ENCODE measurements at places on chromosomes 7 and 10.

- peak; percentile 18 for DNase-seq
Measured at GRCh38 chr7:70154521-70155180, 556.4 kb downstream of the AUTS2 start.

- DNase-seq, result no peak
Measured at GRCh38 chr10:119650062-119650461, 1.1 kb upstream of the BAG3 start.

- DNase-seq, result no peak
Measured at GRCh38 chr7:70638158-70639107, 493.5 kb upstream of the GALNT17 start.

DNA sequence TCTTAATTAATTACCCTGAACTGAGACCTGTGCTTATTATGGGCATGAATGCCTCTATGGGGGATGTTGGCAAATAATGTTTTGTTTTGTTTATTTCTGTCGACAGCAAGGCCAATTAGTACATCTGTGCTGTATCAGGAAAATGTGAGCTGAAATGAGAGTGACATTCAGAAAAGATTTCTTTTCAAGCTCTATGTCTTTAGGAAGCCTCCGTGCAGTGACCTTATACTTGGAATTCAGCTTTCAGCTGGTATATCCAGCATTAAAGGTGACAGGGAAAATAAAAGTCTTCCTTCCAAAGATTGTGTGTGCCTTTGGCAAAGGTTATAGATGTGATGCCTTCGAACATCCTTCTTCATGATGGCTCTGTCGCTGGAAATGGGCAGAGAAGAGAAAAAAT is 1061.1 kb downstream of the SORCS3 start:
- no peak for DNase-seq

DNA sequence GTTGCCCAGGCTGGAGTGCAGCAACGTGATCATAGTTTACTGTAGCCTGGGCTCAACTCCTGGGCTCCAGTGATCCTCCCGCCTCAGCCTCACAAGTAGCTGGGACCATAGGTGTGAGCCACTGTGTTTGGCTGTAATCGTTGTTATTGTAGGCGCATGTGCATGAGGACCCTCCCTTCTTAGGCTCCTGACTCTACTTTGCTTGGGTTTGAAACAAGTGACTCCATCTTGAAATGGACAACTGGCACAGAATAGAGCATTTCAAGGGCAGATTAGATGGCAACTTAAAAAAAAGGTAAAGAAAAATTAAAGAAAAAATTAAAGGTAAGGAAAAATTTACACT is 15.4 kb upstream of the GIMAP8 start:
- no peak for DNase-seq

GRCh38 chr7:102897856-102898531 is 14.8 kb upstream of the LRRC17 start:
- no peak for DNase-seq

- DNase-seq, result peak; percentile 56
Measured at GRCh38 chr7:151315038-151315655, 26.5 kb upstream of the NUB1 start.

- DNase-seq, result peak; percentile 99
Measured at GRCh38 chr10:126459878-126460481, 71.7 kb upstream of the ADAM12 start.

- no peak for DNase-seq
Measured at GRCh38 chr7:5248201-5248885, 34.4 kb upstream of the SLC29A4 start.

DNA sequence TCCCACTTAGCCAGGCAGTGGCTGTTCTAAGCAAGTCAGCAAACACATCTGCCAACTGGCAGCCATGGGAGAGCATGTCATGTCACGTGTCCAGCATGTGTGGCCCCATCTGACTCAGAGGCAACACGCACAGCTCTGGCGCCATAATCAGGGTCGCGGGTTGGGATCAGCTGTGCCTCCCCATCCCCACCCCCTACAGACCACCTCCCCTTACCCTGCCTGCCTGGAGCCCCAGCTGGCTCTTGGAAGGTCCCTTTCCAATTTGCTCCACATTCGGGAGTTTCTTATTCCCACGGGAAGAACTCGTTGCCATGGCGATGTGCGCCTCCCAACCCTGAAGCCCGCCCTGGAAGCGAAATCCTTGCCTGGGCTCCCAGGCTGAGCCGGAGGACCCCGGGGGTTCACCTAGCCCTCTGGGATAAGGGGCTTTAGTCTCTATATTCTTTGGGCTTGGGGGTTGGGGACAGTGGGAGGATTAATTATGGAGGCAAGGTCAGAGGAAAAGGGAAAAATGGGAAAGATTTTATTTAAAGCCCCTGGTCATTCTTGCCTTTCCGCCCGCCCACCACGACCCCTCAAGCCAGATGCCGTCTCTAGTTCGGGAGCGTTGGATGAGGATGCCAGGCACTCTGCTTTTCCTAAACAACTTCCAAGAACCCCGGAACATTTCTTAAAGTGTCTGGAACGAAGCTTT is 283.7 kb downstream of the ZEB1 start:
- DNase-seq, result peak; percentile 76

- DNase-seq, result peak; percentile 53
Measured at GRCh38 chr10:70376436-70377378, 5.7 kb downstream of the LRRC20 start.

GRCh38 chr7:20839196-20839735 is 52.6 kb upstream of the SP8 start:
- no peak for DNase-seq

DNA sequence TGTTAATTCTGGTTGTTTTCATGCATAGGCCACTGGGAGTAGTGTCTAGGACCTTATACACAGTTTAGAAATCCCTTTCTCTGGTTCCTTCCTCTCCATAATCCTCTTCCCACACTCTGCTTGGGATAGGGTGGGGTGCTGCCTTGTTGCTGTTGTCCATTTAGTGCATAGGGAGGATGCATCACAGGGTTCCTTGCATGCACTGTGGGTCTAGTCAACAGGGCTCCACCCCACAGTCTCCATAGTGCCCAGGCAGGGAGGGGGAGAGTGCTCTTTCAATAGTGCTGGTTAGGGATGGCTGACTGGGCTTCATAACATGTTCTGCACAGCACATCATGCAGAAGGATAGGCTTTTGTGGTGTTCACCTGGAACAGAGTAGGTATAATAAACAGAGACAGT is 81.1 kb downstream of the ARHGAP12 start:
- no peak for DNase-seq

DNA sequence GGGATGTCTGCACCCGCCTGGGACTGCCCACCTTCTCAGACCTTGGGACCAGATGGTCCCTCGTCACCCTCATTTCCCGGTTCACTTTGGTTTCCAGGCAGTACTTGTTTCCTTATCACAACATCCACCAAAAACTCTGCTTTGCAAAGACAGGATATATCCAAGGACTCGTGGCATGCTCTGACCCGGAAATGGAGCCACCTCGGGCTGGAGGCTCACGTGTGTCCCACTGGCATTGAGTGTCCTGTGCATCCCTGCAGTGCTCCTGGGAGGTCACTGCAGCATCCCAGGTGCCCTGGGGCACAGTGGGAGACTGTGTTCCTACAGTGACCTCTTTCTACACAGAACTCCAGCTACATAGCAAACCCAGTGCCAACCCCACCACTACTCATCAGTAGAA is 611.9 kb upstream of the FOXK1 start:
- DNase-seq, result no peak

DNA sequence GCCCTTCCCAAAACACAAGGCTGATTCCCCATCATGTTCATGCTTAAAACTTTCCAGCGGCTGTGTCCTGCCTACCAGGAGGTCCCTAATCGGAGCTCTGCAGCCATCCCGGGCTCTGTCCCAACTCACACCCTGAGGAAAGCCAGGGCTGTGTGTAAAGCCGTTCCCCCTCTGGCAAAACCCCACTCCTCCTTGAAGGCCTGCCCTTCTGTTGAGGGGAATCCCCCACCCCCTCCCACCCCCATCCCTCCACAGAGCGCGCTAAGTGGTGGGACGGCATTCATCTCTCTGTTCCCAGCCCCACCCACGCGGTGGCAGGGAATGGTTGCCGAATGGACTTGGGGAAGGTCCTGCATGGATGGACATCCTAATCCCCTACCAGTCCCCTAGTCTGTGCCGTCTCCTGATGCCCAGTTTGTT is 667 bp upstream of the TMEM120A start:
- DNase-seq, result no peak

DNA sequence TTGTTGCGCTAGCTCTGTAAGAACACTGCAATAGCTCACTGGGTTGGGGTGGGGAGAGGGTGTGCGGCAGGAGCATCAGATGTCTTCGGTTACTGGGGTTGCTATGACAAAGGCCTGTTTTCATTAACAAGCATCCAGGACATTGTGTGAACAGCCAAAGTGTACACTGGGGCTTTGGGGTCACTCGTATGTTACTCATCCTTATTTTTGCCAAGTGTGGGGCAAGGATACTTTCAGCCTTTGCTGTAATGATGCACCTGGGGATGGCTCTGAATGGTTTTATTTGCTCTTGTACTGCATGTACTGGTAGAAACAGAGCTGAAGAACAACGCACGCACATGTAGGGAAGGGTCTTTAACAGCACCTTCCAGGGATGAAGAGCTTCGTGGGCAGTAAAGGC is 73.0 kb upstream of the AFAP1L2 start:
- no peak for DNase-seq

- DNase-seq, result no peak
Measured at GRCh38 chr7:128941946-128942526, 4.3 kb downstream of the IRF5 start.

DNA sequence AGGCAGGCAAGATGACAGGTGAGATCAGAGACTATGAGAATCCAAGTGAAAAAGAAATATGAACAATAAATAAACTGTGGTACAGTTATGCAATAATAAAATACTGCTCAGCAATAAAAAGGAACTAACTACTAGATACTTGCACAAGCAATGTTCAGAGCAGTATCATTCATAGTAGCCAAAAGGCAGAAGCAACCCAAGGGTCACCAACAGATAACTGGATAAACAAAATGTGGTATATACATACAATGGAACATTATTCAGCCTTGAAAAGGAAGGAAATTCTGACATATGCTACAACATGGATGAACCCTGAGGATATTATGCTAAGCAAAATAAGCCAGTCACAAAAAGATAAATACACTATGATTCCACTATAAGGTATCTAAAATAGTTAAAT is 76.9 kb upstream of the KCNIP2 start:
- DNase-seq, result no peak

GRCh38 chr10:76902949-76903348 is 734.7 kb downstream of the KCNMA1 start:
- peak; percentile 25 for DNase-seq

GRCh38 chr10:110762109-110762848 is 109.4 kb upstream of the PDCD4 start:
- DNase-seq, result no peak

- no peak for DNase-seq
Measured at GRCh38 chr7:129903935-129904334, 48.8 kb downstream of the UBE2H start.

- no peak for DNase-seq
Measured at GRCh38 chr7:91165846-91166230, 98.4 kb upstream of the FZD1 start.

DNA sequence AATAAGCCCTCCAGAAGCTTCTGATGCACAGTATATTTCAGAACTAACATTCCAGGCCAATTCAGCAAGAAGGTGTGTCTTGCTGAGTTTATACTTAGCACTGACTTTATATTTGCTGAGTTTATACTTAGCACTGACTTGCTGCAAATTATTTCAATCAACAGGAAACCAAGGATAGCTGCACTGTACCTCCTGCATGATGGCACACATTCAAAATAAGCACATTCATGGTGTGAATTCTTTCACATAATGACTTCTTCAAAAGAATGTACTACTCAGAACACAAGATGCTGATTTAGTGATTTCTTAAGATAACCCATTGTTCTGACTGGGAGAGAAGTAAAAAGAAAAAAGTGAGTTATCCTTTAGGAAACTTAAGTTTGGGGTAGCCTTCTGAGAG is 52.0 kb downstream of the JAZF1 start:
- DNase-seq, result peak; percentile 85

DNA sequence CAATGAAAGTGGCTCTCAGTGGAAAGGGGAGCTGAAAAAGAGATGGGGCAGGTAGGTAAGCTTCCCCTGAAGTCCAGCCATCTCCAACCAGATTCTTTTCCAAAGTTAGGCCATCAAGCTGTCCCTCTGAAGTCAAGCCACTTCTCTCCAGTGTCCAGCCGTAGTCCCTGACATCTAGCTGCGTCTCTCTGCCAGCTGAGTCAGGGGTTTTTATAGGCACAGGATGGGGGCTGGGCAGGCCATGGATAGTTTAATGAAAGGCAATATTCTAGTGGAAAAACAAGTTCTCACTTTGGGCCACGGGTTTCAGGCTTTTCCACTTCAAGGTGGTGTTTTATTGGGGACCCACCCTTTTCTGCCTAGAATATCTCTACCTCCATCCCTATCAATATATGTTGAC is 36.8 kb downstream of the AVL9 start:
- no peak for DNase-seq

GRCh38 chr10:1049425-1049958 is 573 bp upstream of the IDI1 start:
- no peak for DNase-seq

DNA sequence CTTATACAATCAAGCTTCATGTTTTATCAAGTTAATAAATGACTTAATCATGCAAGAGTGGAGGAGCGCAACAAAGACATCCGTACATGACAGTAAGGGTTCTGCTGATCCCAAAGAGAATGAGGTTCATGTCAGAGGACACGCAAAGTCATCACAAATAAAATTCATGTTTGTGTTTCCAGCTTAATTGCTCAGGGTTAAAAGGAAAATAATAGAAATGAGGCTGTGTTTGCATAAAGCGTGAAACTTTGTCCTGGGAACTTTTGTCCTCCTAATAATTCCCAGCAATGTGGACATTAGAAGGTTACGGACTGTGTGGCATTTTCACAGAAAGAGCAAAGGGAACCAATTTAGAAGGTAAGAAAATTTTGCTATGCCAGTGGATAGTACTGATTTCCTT is 237.3 kb downstream of the INHBA start:
- no peak for DNase-seq

DNA sequence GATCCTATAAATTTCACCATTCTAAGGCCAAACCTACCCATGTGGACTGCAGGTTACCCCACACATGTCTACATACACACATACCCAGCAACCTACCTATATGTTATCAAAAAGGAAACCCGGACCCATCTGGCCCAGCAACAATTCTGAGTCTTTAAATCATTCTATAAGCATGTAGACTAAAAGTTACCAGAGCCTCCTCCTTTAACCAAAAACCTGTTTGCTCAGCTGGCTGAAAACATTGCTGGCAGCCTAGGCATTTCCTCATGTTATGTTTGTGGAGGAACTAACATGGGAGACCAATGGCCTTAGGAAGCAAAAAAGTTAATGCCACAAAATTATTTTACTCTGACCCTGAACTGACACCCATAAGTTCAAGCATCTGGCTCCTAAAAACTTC is 5.3 kb upstream of the ADCK2 start:
- peak; percentile 16 for DNase-seq

DNA sequence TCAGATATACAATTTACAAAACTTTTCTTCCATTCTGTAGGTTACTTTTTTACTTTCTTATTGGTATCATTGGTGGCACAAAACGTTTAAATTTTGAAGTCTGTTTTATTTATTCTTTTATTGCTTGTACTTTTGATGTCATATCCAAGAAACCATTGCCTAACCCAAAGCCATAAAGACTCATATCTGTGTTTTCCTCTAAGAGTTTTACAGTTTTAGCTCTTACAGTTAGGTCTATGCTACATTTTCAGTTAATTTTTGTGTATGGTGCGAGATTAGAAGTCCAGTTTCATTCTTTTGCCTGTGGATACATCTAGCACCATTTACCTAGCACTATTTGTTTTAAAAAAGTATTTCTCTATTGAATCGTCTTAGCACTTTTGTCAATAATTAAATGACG is 53.7 kb downstream of the BLNK start:
- DNase-seq, result no peak
